ENCODE measurements at places on chromosomes 4 and X.

GRCh38 chr4:146847345-146847744, 98.3 kb downstream of the TTC29 start:
- no peak for DNase-seq

DNA sequence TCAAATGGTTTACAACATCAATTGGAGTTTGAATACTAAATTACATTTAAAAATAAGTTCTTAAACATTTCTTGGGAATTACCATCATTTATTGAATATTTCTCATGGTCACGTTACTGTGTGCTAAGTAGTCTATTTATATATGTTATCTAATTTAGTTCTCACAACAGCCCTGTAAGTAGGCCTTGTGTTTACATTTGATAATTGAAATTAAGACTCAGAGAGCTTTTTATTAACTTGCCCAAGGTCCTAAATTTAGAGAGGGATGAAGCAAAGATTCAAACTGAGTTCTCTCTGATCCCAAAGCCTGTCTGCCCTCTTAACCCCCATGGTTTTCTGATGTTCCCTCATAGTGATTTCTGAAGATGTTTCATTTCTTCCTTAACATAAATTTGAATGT, 103.7 kb downstream of the CEP135 start:
- no peak for DNase-seq

DNA sequence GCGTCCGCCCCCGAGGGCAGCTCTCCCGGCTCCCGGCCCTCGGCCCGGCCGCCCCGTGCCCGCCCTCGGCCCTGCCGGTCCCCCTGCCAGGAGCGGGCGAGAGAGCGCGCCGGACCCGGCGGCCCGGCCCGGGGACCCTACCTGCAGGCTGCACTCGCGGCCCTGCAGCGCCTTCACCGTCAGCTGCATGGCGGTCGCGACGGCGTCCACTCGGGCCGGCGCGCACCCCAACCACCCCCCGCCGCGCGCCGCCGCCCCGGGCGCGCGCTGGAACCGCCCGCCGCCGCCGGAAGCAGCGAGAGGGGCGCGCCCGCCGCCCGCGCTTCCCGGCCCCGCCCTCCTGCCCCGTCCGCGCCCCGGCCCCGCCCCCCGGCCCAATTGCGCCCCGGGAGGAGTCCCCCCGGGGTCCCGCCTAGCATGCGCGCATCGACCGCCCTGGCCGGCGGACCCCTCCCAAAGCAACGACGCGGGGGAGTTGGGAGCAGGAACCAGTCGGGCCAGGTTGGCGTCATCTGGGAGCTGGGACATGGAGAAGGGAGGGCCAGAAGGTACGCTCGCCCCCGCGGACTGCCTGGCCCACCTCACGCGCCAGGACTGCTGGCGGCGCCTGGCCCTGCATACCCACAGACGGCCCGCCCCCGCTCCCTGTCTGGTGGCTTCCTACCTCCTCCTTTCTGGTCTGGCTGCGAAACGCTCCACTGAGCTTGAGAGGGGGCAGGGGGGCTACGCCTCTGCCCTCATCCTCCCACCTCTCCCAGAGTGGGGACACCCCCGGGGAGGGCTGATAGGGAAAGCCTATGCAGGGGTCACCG, at the start of gene UBL4A:
UBL4A (minus strand) TSS at position 220 of the 812 bp plus-strand sequence; CDS start at position 189, 31 bp downstream.
- DNase-seq = peak; percentile 58

- no peak for DNase-seq
These were observed 122.3 kb downstream of the TEX13A start for GRCh38 chrX:105098201-105098600.

DNA sequence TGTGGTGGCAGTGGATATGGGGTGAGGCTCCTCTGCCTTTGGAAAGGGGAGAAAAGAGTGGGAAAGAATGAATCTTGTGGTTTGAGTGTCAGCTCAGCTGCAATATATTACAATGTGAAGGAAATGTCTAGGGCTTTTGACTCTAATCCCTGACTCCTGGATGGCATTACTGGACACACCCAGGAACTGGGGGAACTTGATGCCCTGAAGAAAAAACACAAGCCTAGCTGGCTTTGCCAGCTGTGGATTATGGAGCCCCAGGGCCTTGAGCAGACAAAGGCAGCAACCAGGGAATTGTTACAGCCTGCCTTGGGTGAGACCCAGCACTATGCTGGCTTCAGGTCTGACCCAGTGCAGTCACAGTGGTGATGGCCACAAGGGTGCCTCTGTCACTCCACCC, 57.1 kb upstream of the CYSLTR1 start:
- no peak for DNase-seq

DNA sequence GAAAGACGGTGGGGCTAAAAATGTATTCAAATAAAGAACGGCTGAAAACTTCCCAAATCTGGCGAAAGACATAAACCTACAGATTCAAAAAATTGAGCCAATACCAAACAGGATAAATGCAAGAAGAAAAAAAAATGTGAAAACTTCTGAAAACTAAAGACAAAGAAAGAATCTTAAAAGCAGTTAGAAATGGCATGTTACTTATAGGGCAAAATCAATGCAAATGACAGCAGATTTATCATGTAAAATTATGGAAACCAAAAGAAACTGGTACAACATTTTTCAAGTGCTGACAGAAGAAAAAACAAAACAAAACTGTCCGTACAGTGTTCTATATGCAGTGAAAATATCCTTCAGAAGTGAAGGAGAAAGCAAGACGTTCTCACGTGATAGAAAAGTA, 239.0 kb downstream of the PDGFC start:
- no peak for DNase-seq

- DNase-seq = peak; percentile 37
These were observed 445 bp downstream of the AP1S2 start for GRCh38 chrX:15854080-15854655.

DNA sequence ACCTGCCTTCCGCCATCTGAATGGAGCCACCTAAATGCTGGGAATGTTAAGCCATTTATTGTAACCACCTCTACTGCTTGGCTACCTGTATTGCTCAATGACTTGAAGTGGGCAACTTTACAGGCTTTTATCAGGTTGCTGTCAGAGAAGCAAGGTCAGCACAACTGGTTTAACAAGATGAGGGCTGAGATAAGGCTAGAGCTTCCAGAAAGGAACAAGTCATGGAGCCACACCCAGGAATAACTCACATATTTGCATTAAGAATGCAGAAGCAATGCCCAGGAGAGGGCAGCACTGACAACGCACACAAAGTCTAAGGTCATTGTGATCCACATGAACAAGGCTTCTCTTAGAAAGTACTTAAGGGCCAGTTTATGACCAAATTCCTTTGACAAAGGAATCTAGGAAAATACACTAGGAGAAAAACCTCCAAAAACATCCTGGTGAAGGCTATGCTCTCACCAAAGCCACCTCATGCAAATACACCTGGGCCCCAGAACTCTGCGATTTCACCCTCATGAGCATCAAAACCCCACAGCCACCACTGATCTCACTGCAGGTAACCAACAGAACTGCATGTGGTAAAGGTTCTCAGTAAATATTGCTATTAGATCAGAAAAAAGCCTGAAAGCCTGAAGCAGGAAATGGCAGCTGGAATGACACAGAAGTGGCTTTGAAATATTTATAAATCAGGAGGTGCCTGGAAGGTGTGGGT, 15.0 kb upstream of the STS start:
- DNase-seq = peak; percentile 11

- DNase-seq = no peak
These were observed 3.3 kb upstream of the HPGDS start for GRCh38 chr4:94345969-94346368.

DNA sequence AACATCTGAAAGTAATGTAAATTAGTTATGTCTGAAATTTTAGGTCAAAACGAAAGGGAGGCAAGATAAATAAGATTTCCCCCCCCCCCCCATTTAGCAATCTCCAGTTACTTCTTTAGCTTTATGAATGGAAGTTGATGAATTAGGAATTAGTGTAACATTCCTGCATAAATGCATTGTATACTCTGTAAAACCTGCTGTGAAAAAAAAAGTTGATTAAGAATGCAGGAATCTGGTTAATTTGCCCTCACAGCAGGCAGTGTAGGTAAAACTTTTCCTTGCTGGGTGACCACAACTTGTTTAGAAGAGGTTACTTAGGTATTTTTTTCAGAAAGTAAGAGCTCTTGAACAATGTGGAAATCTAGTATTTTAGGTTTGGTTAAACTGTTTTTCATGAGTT, 15.3 kb downstream of the LARP7 start:
- DNase-seq = no peak

DNA sequence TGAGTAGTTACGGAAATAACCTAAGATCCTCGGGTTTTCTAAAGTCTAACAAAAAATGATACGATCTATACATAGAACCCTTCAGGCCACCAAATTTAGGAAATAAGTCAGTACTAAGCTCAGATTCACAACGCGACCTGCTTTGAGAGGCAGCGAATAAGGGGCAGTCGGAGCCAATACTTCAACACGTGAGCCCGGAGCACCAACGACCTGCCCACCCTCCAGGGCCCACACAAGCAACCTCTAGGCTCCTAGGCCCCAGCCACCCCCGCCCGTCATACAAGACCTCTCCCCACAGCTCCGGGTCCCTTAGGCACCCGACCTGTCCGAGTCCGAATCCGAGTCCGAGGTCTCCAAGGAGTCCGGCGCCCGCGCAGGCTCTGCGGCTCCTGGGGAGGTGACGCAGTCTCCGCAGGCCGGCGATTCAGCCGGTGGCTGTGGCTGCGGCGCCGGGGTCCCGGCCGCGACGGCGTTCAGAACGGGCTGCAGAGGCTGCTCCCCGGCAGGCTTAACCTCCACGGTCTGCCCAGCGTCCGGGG, 580 bp downstream of the NAF1 start:
- peak; percentile 63 for DNase-seq

DNA sequence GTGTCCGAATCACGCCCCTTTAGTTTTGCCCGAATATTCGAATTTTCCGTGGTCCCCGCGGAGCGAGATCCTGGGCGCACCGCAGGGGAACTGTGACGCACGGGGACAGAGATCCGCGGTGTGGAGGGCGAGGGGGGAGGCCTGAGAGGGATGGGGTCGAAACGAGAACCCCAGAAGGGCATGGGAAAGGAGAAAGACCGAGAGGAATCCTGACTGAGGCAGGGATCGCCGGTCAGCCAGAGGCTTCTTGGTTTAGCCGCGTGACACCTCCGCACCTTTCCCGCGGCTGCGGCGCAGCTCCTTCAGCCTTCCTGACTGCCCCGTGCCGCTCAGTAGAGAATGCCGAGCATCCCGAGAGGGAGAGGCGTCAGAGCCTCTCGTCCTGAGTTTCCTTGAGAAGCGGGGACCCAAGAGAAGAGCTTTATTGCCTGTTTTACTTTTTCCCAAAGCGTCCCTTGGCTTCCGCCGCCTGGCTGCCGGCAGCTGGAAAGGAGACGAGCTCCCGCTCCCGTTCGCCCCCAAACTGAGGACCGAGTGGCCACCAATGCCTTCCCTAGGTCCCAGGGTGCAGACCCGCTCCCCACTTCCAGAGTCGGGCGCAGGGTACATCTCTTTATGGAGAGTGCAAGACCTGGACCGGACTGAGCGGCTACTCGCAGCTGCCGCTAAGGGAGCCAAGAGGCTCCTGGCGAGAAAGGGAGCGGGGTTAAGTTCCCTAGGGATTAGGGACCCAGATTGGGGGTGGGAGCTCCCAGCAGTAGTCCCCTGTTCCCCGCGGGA, 911 bp upstream of the GPR50 start:
- no peak for DNase-seq

DNA sequence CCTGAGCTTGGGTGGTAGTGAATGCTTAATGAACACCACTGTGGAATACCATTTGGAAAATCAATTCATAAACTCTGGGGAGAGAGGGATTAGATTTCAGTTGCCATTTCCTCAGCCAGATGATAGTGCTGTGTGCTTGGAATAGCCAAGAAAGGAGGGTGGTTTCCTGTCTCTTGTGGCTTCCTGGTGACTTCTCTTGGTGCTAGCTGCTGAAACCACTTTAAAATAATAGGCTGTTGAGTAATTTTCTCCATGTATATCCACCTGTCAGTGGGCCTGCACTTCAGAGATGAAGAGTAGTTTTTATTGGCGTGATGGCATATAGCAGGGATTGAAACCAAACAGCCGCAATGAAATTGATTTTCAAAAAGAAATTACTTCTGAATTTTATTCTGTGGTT, 11.8 kb downstream of the EDA start:
- DNase-seq = no peak

DNA sequence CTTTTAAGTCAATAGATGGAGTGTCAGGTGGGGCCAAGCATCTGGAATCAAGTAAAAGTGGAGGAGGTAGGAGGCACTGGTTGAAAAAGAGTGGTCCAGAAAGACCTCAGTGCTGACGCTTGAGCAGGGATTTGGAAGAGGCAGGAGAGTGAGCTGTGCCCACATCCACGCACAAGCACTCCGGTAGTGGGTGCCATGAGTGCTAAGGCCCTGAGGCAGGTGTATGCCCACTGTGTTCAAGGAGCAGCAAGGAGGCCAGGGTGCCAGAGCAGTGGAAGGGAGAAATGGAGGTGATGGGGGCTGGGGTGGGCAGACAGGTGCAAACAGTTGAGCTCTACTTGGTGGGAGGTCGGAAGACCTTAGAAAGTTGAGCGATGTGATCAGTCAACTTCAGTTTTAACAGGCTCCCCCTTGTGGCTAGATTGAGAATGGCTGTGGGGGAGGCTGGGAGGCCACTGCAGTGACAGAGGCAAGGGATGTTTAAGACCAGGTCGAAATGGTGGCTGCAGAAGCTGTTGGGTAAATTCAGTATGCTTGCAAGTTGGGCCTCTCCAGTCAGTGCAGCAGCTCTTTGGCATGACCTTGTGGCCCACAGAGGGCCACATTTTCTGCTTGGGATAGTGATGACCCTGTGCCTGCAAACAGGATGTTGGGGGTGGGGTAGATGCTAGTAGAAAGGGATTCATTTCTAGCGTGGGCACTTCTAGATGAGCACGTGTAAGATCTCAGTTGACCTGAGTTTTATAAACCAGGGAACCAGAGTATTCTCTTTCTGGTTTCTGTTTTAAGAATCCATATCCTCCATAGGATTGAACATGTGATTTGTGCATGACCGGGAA, 12.7 kb downstream of the TKTL1 start:
- peak; percentile 80 for DNase-seq

GRCh38 chrX:31420711-31421151, 348.9 kb upstream of the FTHL17 start:
- DNase-seq = no peak

DNA sequence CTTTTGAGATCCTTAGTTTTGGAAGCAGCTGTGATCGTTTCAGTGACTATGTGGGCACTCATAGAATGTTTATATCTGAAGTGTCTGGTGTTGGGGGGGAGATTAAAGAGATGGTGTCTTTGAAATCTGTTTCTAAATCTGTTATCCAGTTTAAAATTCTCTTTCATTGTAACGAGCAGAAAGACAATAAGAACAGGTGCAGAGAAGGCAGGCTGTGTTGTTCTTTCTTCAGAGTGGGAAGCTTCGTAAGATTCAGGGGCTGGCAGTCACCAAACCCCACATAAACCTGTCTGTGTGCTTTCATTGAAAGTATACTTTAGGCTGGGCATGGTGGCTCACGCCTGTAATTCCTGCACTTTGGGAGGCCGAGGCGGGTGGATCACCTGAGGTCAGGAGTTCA, 16.3 kb upstream of the DHRSX start:
- DNase-seq = no peak

DNA sequence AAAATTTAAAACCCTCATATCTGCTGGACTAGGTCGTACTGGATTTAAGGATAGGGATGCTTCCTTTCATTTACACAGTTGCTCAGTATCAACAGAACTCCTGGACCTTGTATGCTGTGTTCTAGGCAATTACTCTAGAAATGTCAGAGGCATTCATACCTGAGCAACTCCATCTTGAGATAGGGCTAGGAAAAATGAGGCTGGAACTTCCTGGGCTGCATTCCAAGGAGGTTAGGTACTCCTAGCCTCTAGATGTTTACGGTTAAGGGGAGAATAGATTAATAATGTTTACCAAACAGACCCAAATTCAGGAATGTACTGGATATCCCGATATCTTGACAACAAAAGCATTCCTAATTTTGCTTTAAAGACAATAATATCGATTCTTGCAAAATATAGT, 84.7 kb upstream of the NLGN4X start:
- DNase-seq = no peak

- no peak for DNase-seq
These were observed 32.3 kb upstream of the IQSEC2 start for GRCh38 chrX:53313728-53314105.

GRCh38 chrX:107654566-107654871, 26.2 kb downstream of the PRPS1 start:
- DNase-seq = no peak
